Umbilical cord (tissue), 2 donors: ENCODE measurements at places on chromosomes 5 and 9. TPM values are rescaled to one million over a fixed set of nuclear protein-coding genes. Genes with fewer than 3 reads are reported as not detected.
A peak's percentile ranks its signal among the peaks of the same experiment; 100 is the strongest.

Gene RETREG1
- total RNA-seq = 51.0 TPM

Gene PCDHA8
- 6.0 TPM for total RNA-seq

Gene LVRN
- 2.4 TPM for total RNA-seq

Gene DNAH5
- 0.48 TPM for total RNA-seq

Gene OR1J4
- 2.9 TPM for total RNA-seq

Gene EFNA5
- 15.2 TPM for total RNA-seq

Gene DIPK1B
- total RNA-seq = 3.1 TPM

Gene LCN1
- not detected for total RNA-seq

Gene IFNA2
- 5.8 TPM for total RNA-seq

Gene PLEKHG4B
- total RNA-seq = 3.1 TPM

Gene TAS2R1
- 0.72 TPM for total RNA-seq

DNA sequence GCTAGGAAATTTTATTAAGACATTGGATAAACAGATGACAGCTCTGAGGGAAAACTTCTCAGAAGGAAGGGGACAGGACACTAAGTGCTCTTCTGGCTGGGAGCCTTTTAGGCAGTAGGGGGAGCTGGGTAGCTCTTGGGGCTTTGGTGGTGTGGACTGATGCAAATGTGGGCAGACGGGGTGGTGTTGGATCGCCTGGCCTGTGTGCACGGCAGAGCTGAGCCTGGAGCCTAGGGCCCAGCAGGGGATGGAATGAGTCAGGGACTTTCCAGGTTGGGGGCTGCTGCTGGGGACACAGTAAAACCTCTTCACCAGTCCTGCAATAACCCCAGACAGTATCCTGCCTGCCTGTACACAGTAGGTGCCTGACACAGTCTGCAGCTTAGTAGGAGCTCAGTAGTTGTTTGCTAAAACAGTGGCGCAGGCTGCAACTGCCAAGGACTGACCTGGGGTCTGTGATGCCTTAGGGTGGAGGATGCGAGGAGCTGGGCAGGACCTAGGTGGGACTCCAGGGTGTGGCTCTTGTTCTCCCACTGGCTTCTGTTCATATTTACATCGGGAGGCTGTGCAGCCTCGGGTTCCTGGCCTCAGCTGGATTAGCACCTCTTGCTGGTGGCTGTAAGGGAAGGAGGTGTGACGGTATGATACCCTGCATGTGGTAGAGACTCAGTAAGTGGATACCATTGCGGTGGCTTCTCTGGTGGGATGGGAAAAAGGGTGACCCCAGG, 83.8 kb downstream of the DAB2IP start:
- peak; percentile 14 for DNase-seq

- no peak for DNase-seq
These were observed 795.0 kb downstream of the DTWD2 start for GRCh38 chr5:118193194-118193905.

DNA sequence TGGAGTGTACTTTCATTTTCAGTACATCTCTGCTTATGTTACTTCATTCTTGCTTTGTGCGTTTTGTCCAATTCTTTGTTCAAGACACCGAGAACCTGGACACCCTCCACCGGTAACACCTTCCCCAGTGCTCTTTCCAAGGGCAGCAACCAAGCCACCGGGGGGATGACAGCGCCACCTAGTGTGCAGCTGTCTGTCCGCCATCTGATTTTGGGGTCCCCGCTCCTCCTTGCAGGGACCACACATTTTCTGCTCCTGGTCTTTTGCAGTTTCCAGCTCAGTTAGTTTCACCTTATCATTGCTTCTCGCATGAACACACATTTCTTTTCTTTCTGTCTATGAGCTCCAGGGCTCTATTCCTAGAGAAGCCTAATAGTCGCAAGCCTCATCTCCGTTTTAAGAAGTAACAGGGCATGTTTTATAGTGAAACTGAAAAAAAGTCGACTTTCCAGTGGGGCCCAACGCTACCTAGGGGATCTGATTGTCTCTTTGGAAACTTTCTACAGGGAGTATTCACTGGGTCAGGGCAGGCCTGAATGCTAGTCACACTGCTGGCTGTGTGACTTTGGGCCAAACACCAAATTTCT, 152.1 kb downstream of the FSTL4 start:
- DNase-seq = no peak

- DNase-seq = no peak
These were observed 92.9 kb downstream of the NDFIP1 start for GRCh38 chr5:142201471-142201887.

DNA sequence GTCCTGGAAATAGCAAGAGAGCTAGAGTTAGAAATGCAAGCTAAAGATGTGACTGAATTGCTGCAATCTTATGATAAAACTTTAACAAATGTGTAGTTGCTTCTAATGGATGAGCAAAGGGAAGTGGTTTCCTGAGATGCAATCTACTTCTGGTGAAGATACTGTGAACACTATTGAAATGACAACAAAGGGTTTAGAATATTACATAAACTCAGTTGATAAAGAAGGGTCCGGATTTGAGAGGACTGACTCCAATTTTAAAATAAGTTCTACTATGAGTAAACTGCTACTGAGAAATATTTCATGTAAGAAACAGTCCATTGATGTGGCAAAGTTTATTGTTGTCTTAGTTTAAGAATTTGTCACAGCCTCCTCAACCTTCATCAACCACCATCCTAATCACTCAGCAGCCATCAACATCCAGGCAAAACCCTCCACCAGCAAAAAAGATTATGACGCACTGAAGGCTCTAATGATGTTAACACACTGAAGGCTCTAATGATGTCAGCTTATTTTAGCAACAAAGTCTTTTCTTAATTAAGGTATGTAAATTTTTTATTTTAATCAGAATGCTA, 376.2 kb downstream of the CDH10 start:
- no peak for DNase-seq

- DNase-seq = no peak
These were observed 28.3 kb downstream of the CAMK2A start for GRCh38 chr5:150261231-150261630.

DNA sequence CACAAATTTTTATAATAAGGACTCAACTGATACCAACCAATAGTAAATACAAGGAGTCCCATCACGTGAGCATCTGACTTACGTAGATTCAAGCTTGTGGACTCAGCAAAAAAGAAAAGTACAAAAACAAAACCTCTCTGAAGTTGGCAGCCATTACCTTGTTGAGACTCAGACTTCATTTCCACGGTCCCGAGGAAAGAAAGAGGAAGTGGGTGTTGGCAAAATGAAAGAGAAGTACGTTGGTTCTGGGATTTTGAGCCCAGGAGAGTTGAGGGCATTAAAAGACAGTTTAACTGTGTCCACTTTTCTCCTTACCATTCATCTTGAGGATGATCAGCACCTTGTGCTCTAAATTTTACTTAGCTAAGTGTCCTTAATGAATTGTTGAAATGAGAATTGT, 26.7 kb downstream of the NCBP1 start:
- DNase-seq = peak; percentile 10

DNA sequence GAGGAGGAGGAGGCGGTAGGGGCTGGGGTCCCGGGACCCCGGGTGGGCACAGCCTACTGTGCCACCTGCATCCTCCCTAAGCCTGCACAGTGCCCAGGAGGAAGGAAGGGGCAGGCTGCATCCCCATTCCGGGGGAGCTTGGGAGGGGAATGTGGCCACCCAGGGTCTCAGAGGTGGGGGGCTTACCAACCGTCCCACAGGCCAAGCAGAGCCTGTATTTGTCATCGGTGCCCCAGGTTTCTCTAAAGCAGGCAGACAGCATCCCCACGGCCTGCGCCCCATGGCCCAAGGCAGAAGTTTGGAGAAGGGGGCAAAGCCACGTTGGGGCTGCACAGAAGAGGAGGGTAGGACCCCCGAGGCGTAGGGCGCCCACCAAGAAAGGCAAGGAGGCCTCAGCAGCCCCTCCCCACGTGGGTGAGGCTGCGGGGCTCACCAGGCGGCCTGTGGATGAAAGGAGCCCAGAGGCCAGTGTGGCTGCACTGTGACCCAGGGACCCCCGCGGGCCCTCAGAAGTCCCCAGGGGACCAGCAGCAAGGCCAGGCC, 507 bp upstream of the GPSM1 start:
- DNase-seq = no peak

- no peak for DNase-seq
These were observed 110.6 kb upstream of the FER start for GRCh38 chr5:108637134-108637533.

- DNase-seq = no peak
These were observed 83.3 kb downstream of the ARL15 start for GRCh38 chr5:54227109-54227508.

- DNase-seq = no peak
These were observed 174.3 kb downstream of the TRPM3 start for GRCh38 chr9:70947086-70947485.

DNA sequence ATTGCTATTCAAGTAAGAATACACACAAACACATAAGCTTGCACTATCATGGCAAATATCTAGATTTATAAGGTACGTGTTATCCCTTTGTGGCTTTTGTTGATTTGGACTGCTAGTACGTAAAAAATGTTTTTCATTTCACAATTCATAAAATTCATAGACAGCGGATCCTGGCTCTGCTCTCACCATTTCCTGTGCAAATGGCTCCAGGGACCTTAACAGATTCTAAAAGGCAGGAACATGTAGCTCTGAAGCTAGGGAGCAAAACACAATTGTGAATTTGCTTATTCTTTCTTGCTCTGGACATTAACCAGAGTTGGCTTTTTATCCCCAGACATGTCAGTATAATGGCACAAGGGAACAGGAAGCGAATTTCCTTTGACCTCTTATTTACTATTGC, 1019.9 kb upstream of the WWC1 start:
- DNase-seq = no peak

- DNase-seq = peak; percentile 32
These were observed 45.8 kb downstream of the KIAA1958 start for GRCh38 chr9:112532427-112532826.

GRCh38 chr9:31032206-31032605, 1352.2 kb upstream of the ACO1 start:
- no peak for DNase-seq

DNA sequence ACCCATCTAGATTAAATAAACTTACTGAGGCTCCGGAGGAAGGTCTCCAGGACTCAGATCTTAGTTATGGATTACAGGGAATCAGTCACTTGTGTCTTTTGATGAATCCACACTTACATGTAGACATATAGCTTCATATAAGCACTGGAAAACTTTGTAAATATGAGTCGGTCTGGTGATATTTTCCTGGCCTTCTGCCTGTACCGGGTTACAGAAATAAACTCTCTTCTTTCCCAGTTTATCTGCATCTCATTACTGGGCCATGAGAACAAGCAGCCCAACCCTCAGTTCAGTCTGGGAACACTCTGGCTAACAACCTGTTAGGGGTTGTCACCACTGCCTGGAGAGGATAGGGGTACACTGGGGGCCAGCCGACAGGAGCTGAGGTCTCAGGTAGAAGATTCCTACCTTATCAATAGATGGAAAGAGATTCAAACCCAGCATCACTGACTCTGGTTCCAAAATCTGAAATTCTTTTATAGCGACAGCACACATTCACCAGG, 59.1 kb downstream of the THBS4 start:
- peak; percentile 61 for DNase-seq

GRCh38 chr5:55771175-55771655, 33.4 kb downstream of the DDX4 start:
- no peak for DNase-seq

GRCh38 chr5:1555011-1555807, 31.4 kb upstream of the LPCAT1 start:
- DNase-seq = no peak

- DNase-seq = no peak
These were observed 135.0 kb downstream of the OXCT1 start for GRCh38 chr5:41735213-41735612.

DNA sequence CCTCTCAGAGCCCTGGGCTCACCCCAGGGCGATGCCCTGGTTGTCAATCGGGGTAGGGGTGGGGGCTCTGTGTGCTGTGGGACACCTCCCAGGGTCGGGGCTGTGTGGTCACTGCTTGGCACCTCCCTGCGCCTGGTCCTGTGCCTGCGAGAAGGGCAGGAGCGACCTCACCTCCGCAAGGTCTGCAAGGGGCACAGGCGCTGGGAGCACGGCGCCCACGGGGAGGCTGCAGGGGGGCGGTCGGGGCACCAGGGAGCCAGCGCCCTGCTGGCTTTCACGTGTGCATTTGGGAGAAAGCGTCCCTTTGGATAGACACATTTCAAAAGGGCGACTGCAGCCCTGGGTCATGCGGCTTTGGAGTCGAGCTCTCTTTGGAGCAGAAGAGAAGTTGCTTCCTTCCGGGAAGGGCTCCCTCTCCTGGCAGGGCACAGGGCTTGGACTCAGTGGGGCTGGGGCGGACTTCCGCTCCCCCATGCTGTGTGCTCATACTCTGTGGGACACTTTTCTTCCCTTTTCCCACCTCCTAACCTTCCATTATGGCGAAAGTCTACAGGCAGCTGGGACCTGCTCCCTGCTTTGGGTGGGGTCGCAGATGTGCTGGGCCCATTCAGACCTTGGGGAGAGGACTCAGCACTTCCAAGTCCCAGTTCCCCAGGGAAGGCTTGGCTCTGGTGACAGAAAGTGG, 52.9 kb upstream of the SLC28A3 start:
- no peak for DNase-seq

GRCh38 chr9:119836036-119836435, 466.8 kb upstream of the BRINP1 start:
- DNase-seq = no peak

- DNase-seq = no peak
These were observed 1125.4 kb downstream of the EFNA5 start for GRCh38 chr5:106545325-106545724.

DNA sequence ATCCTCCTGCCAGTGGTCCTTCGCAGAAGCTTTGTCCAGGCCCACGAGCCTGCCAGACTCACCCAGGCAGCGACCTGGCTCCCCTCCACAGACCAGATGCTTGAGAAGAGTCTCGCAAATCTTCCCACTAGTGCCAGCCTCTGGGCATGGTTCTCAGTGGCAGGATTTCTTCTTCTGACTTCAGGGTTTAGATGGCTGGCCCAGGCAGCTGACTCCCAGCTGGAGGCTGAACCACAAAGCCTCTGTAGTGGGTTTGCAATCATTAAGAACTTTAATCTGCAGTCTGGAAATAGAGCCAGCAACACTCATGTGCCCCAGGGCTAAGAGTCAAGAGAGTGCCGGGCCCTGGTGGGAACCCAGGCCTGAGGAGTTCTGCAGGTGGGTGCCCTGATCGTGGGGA, 90.6 kb upstream of the ICE1 start:
- DNase-seq = no peak

GRCh38 chr9:38234479-38235170, 157.9 kb upstream of the ALDH1B1 start:
- DNase-seq = no peak

DNA sequence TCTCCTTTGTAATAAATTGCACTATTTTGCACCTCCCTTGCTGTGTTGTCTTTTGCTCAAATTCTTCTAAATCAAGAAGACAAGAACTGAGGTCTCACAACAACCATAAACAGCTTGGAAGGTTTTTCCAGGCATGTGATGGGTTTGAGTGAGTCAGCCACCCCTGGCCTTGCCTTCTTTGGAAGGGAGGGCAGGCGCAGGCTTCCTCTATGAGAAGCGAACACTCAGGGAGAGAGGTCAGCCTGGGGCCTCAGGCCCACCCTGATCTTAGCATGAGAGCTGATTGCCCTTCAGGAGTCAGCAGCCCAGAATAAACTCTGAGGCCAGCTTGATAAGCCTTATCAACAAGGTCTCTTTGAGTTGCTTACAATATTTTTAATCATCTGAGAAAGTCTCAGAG, 31.6 kb downstream of the S1PR3 start:
- DNase-seq = peak; percentile 98
